ENCODE measurements at places on chromosomes 16 and 17.

GRCh38 chr17:61503961-61504360 lies 51.7 kb downstream of the TBX4 start:
- no peak for DNase-seq

DNA sequence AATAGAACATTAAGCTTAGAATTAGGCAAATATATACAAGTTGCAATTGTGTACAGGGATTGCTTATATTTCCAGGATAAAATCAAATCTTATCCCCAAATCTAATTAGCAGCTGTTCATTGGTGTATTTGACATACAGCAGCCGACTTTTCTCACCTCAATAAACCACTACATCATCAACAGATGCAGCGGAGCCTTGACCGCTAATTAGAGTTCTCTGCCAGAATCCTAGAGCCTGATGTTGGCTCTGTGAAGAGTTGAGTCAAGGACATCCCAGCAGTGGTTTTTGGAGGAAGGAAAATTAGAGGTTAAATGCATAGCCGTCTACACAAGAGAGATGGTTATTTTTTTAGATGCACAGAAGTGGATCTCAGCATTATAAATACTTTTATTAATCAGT lies 221.9 kb upstream of the CACNG5 start:
- no peak for DNase-seq

DNA sequence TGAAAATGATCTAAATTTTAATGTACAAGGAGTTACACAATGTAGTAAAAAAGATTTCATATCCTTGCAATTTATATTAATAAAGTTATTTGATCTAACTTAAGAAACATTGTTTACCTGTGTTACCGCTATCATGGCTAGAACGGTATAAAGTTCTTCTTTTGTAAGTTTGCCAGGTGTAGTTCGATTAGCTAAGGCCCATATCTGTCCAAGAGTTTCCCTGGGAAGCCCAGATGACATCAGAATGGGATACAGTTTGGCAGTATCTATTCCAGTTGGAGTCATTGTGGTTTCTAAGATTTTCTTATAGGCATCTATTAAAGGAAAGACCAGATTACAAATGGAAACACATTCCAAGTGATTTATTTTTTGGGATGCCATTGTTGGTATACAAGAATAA lies 37.5 kb downstream of the SYNRG start:
- no peak for DNase-seq

DNA sequence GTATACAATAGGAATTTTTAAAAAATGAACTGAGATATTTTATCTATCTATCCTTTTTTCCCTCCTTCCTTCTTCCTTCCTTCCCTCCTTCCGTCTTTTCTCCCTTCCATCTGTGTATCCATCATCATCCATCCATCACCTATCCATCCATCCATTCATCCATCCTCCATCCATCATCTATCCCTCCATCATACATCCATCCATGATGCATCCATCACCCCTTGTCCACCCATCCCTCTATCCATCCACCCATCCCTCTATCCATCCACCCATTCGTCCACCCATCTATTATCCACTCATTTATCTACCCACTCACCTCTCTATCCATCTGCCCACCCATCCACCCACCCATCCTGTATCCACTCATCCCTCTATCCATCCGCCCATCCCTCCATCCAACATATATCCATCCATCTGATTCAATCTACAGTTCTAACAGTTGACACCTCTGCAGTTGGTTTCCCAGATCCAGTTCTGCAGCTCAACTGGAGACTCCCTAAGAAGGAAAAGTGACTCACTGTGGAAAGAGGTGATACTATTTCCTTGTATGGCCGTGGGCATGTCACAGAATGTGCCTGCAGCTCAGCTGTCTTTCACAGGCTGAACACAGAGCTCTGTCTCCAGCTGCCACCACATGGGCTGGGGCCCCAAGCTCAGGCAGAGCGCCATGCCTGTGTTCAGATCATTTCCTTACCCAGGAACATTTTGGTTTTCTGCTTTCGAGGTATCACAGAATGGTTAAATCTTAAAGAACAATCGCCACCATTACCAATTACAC lies 130.8 kb downstream of the XYLT1 start:
- DNase-seq = no peak

DNA sequence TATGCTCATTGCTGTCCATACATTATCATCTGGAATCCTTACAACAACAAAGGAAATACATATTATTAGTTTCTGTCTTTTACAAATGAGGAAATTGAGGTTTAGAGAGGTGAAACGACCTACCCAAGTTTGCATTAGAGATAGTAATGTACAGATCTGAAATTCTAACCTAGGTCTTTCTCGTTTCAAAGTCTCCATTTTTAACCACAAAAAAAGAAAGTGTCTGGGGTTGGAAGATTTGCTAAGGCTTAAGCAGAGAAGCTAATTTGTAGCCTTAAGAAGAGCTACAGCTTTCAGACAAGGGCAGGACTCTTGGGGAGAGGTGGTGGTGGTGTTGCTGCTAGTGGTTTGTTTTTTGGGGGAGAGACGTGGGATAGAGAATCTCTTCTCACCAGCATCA lies 19.2 kb downstream of the CIITA start:
- no peak for DNase-seq

DNA sequence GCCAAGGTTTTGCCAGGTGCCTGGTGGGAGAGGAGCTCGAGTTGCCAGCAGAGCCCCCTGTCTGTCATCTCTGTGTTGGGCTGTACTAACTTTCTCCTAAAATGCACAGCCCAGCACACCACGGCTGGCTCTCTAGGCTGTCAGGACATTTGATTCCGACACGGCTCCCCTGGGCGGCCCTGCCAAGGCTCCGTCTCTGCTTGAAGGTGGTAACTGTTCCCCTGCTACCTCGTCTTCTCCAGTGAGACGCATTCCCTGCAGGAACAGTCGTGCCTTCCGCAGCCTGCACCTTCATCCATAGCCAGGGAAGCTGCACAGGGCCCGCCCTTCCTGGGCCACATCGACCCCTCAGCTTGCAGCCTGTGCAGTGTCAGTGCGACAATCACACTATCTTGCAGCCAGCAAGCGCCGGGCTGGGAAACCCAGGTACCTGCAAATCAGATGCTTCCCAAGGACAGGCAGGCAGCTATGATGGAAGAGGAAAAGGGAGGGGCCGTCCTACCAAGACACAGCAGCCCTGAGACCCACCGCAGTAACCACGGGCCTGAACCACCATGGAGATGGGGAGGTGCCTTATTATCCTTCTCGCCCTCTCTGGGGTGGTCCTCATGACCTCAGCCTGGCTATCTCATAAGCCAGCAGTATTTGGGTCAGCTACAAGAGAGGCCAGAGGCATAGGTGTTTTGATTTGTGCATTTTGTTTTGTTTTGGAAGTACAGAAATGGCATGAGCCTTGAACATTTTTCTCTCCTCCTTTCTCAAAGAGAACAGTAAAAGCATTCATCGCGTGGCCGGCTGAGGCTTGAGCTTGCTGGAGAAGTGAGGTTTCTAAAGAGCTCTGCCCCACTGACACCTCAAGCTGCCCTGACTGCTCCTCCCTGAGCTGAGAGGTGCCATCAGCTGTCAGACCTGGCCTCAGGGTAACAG lies 361.7 kb upstream of the TNRC6C start:
- no peak for DNase-seq

- no peak for DNase-seq
These were observed 96.9 kb upstream of the KCNJ16 start for GRCh38 chr17:69978056-69978646.

DNA sequence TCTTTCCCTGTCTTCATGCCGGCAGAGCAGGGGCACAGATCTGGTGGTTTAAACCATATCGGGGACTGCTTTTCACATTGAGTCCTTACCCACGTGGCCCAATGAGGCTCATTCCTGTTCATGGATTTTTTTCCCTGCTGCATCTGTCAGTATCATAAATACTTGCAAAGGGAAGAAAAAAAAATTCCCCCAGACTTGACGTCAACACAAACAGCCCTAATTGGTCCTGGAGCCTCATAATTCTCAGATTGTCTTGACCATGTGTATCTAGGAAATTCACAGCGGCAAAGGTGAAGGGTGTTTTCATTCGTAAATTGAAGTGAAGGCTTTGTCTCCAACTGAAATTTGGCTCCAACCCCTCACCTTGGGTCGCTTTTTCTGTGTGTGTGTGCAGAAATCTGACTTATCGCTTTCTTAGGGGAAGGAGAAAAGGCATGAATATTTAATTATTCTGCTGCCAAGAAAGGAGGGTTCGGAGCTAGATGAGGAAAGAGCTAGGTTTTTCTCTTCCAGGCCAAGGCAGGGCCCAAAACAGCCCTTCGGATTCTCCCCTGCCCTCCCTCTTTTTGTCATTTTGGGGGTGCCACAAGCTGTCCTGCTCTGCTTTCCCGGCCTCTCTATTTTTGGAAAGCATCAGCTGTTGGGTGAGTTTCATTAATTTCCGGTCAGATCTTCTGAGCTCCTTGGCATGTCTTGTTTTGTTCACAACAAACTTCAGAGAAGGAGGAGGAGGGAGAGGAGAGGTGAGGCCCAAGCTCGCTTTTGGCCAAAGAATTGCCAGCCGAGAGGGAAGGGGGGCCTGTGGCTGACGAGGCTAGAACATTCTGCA lies 17.8 kb upstream of the CIBAR2 start:
- DNase-seq = no peak

DNA sequence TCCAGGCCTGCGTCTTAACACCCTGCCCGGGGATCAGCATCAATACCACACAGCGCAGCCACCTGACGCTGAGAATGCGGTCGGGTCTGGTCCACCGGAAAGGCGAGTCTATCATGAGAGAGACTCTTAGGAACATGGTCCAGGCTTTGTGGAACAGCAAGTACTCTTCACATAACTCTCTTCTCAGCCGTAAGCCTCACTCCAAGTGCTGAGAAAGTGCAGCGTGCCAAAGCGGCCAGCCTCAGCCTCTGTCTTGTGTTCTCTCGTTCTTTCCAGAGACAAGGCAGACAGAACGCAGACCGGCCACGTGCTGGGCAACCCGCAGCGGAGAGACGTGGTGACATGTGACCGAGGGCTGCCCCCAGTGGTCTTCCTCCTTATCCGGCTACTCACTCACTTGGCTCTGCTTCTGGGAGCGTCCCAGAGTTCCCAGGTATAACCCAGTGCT lies 34.4 kb upstream of the ENDOV start:
- no peak for DNase-seq

GRCh38 chr16:11349599-11350276 lies 4.5 kb downstream of the RMI2 start:
- DNase-seq = no peak

DNA sequence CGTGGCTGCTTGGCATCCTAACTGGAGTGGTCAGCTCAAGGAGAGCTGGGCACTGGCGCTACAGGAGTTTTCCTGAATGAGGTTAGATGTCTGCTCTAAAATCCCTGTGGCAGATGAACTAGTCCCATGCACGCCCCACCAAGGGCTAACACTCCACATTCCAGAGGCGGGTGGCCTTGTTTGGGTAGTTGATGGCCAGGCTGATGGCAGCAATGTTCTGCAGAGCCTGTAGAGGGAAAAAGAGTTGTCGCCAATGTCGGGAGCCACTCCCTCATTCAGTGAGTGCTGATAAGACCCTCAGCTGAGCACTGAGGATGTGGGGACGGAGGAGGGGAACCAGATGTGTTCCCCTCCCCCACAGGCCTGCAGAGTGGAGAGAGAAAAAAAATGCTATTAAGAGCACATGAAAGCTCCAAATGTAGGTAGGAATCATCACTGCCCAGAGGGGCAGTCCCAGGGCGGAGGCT lies 42.5 kb upstream of the ATP2A3 start:
- no peak for DNase-seq

Measured in stimulated activated CD4-positive, alpha-beta T cell treated with anti-CD3 and anti-CD28 coated beads, Interleukin-2, amount 100 ng/mL, for 48 hours (primary cell).